ENCODE measurements at places on chromosomes 7 and 10.

- DNase-seq = peak; percentile 55
Observed at GRCh38 chr10:30384701-30385201, 35.7 kb upstream of the MTPAP start.

DNA sequence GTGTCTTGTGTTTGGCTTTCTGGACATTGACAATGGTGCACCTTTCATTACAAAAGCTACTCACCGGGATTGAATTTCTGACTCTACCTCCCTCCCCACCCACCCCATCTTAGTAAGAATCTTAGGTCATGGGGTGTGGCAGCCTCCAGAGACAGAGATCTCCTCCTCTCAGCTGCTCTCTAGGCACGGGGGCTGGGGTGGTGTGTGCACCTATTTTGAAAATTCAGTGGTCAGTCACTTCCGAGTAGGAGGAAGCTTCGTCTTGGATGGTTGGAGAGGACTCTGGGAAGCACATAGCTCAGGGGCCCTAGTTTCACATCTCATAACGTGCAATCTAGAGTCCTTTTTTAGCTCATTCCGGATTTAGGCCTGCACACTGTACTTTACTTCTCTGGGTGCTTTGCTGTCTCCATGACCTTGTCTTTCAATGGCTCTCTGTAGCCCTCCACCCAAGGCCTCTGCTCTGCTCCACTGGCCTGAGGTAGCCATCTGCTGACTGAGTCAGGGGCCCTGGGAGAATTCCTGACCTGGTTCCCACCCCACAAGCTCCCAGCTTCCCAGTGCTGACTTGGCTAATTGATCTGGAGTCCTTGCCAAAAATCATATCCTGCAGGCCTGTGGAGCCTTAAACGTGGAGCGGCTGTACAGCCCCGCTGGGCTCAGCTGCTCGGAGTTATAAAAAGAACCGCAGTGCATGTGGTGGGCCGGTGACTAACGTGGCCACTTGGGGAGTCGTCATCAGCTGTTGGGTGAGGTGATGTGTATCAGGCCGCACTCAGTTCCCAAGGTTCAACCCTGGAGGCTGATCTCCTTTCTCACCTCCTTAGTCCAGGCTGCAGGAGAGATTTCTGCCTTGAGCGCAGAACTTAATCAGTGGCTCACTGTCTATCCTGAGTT lies 19.3 kb upstream of the ADAMTS14 start:
- DNase-seq = peak; percentile 69

DNA sequence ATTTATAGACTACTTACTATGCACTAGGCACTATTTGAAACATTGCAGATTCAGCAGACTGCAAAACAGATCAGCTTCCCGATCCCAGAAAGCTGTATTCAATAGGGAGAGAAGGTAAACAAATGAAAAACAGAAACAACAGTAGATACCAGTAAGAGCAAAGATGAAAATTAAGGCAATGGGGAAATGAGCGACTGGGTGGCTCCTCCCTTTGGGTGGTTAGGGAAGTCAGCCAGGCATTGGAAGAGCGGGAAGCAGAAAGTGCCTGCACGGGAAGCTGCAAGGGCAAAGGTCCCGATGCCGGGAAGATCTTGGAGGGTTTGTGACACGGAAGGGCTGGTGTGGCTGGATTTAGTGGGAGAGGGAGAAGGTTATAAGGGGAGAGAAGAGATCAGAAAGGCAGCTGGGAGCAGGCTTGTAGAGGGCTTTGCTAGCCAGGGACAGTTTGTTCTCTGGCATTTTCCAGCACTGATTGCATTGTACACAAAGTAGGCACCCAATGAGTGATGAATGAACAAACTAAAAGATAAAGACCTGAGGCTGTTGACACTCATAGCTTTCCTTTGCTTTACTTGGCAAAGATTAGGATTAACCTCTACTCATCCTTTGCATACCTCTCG lies 67.8 kb downstream of the NAMPT start:
- peak; percentile 87 for DNase-seq

DNA sequence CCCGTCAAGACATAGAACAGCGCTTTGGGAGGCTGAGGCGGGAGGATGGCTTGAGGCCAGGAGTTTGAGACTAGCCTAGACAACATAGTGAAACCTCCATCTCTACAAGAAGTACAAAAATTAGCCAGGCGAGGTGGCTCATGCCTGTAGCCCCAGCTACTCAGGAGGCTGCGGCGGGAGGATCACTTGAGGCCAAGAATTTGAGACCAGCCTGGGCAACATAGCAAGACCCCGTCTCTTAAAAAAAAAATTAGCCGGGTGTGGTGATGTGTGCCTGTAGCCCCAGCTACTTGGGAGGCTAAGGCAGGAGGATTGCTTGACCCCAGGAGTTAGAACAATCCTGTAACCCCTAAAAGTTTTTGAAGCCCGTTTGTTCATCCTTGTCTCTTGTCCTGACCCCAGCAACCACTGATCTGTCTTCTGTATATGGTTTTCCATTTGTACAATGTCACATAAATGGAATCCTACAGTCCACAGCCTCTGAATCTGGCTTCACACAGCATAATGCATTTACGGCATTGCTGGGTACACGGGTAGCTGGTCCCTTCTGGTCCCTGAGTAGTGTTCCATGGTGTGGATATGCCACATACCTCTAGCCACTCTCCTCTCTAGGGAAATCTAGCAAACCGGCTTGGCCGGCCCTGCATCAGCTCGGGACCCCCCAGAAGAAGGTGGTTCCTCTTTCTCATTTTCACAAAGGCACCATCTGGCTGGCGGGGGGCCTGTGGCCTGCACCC lies 8.4 kb downstream of the GTF2IRD1 start:
- DNase-seq = no peak

DNA sequence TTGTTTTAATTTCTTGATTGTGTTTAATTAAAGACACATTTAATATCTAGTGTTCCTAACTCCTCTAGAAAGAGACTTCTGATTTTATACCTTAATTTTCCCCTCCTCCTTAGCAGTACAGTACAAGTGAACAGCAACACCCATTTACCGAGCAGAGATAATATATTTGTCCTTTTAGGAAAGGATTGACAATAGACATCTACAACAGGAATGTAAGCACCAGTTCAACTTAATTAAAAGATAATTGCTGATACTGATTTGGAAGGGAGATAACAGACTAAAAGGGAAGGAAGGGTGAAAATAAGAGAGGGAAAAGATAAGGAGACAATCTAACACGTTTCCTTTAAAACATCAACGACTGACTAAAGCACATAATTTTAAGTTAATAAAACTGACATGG lies 119.3 kb downstream of the SRPK2 start:
- no peak for DNase-seq

GRCh38 chr10:45473126-45473525 lies 99.1 kb downstream of the ALOX5 start:
- DNase-seq = no peak

DNA sequence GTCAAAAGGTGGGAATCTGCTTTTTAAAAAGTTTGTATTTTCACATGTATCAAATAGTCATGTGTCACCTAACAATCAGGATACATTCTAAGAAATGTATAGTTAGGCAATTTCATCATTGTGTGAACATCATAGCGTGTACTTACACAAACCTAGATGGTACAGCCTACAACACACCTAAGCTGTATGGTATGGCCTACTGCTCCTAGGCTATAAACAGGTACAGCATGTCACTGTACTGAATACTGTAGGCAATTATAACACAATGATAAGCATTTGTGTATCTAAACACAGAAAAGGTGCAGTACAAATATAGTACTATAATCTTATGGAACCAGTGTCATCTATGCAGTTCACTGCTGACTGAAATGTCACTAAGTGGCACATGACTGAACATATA lies 17.8 kb downstream of the COA1 start:
- no peak for DNase-seq

DNA sequence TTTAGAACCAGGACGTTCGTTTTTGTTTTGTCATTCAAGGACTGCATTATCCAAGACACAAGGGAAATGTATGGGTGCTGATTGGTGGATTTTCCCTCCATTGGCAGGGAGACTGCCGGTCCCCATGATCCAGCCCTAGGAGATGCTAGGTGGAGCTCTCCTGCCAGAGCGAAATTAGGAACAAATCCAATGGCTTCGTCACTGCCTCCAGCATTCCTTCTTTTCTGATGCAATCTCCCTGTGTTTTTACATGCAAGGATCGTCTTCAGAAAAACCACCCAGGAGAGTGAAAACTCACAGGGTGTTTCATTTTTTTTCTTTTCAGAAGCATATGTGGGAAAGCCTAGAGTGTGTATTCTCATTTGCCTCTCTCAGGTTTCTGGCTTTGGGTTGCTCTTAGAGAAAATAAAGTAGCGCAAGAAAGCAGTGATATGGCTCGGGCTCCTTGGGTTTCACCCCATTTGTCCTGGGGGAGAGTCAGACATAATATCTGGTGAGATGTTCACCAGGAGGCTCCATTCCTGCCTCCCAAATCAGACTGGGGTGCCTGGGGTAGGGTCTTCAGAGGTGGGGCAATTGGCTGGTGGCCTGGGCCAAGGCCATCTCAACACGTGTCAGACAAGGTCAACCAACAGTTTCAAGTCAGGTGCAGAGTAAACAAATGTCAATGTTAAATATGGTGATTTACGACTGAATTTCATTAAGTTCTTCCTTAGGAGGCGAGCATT lies 450.9 kb upstream of the MKI67 start:
- DNase-seq = no peak

DNA sequence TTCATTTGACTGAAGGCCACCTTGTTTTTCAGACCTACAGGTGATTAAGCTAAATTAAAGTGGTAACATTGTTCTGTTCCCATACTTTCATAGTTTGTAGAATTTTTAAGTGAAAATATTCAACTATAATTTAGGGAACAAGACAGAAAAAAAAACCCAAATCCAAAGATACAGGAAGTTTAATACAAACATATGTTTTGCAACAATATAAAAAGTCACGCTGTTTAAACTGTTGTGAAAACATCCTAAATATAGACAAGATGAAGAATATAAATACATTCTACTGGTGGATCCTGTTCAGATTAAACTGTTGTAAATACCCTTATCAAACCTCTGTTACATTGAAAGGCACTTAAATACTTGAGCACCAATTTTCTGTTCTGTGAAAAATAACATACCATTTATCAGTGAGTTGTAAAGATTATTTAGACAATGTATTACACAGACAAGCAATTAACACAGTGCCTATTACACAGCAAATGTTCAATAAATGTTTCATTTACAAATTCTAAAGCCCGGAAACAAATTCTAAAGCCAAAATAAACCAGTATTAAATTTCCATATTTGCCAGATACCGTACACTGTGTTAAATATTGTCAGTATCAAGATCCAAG lies 14.2 kb downstream of the ASZ1 start:
- DNase-seq = no peak

GRCh38 chr10:102421757-102422512 lies 1.3 kb downstream of the FBXL15 start:
- no peak for DNase-seq

DNA sequence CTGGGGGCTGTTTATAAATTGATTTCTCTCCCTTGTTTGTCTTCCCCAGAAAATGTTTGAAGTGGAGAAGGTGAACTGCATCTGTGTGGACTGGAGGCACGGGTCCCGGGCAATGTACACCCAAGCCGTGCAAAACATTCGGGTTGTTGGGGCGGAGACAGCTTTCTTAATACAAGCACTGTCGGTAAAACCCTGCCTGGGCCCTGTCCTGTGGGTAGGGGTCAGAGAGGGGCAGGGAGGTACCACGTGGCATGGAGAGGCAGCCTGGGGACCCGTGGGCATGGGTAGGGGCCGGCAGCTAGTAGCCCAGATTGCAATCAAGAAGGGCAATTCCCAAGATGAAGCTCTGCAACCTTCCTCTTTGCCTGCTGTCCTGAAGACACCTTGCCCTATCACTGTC lies 6.1 kb downstream of the PNLIPRP2 start:
- DNase-seq = no peak

- peak; percentile 57 for DNase-seq
Observed at GRCh38 chr7:79176859-79177477, 276.5 kb downstream of the MAGI2 start.

DNA sequence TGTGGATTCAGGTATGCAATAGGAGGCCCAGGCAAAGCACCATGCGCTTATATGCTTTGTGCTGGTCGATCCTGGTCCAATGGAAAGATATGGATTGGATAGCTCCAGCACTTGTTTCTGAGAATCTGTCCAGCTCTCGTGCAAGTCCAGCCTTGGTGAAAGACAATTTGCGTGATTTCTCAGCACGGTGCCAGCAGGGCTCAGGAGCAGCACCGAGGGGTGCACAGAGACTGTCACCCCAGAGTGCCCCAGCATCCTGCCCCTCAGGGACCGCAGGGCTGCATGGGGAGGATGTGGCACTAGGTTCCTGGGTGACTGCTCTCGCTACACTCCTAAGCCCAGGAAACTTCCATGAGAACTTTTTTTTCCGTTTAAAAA lies 225.2 kb downstream of the WDR37 start:
- no peak for DNase-seq

DNA sequence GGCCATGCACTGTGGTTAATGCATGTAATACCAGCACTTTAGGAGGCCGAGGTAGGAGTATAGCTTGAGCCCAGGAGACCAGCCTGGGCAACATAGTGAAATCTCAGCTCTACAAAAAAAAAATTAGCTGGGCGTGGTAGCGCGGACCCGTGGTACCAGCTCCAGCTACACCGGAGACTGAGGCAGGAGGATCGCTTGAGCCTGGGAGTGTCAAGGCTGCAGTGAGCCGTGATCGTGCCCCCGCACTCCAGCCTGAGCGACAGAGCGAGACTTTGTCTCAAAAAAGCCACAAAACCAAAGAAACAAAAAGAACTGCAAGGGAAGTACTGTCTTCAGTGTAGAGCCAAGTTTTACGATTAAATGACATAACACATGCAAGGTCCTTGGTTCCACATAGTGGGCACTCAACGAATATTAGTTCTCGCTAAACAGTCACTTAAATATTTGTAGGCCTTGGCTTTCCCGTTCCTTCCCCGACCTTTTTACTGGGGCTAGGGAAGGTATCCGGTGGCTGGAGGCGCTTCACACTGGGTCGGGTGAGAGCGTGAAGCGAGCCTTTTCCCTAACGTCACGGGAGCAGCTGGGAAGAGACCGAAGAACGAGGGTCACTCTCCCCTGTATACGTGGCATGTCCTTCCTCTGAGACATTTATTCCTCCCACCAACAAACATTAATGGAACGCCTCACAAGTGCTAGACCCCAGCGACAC lies 993 bp upstream of the SND1 start:
- peak; percentile 32 for DNase-seq

GRCh38 chr10:1872151-1872726 lies 134.9 kb upstream of the ADARB2 start:
- no peak for DNase-seq

Data from amniotic epithelial cell (primary cell).